Activated T-cell treated with anti-CD3 and anti-CD28 coated beads for 1 hour (primary cell): ENCODE measurements at places on chromosomes 7 and 10.

DNA sequence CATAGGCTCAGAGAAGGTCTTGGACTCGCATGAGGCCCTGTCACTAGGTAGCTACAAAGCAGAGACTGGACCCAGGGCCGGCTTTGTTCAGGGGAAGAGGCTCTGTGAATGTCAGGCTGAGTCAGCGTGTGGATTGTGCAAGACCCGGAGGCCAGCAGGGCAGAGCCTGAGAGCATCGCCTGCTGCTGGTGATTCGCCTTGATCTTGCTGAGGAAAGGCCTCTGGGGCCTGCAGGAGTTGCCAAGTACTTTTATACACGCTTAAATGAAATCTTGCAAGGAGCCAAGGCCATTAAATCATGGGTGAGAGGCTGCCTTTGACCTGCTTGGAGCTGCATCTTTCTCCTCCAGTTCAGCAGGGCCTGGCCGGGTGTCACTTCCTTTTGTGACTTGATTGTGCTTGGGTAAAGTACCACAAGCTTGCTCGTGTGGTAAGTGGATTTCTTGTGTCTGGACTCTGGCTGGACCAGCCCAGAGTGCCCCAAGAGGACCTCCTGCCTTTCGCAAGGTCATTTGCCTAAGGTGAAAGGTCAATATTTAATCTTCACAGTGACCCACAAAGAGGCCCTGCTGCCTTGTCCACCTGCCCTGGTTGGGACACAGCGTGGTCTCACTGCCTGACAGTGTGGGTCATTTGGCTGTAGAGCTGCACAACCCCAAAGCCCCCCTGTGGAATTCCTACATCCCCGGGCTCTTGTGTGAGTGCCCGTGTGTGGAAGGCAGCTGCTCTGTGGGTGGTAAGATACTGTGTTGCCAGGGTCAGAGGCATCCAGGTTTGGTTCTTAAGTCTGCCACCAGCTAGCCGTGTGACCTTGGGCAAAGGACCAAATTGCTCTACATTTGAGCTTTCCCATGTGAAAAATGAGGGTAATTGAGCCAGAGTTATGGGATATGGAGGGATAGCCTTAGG, 38.6 kb upstream of the SH2D4B start:
- DNase-seq, result peak; percentile 20

DNA sequence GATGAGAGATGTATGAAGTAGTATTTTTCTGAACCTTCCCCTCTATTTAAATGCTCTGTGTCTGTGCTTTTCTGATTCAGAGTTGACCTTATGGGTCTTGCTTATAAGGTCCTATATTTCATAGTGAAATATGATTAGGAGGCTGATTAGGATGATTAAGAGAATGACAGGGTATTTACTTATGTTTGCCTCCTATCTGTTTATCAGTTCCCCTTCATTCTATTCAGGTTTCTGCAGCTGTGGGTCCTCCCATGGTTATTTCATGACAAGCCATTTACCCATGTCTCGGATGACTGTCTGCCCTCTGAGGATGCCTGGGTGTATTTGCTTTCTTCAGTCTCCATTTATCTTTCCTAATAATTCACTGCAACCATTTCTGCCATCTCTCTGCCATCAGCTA, 16.9 kb downstream of the RPA3 start:
- no peak for DNase-seq

- no peak for DNase-seq
Observed at GRCh38 chr10:49222170-49222569, 34.0 kb upstream of the TMEM273 start.

DNA sequence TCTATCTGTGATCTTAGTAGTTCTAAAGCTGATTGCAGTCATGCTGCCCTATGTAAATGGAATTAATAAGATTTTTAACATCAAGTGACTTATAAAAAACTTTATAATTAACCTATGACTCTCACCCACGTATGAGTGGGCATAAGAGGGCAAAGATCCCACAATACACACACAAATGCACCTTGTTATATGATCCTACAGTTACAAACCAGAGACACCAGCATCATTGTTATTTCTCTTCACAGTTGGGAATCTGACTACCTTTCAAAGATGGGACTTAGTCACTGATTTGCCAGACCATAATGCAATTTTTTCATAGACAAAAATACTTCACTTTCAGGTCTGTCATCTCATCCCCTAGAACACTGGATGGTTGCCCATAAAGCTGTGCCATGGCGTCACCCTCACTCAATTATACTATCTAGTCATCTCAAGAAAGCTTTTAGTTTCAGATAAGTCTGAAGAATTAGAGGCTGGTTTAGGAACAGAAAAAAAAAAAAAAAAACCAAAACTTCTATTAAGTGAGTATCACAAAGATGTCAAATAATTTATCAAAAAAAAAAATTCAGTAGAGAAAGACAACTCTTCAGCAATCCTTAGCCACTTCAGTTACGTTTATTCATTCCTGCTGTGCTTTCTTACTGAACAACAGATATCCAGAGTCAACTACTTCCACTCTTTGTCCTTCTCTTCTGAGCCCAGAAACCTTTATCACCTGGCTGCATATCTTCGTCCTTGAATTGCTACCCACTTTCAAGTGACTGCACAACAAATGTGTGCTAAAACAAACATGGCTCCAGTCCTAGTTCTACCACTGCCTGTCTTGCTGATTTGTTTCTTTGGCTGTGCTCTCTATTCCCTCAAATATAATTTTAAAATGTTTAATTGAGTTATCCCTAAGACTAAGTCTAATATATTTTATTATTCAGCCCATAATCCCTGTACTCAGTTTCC, 175.0 kb upstream of the CHRM2 start:
- no peak for DNase-seq

DNA sequence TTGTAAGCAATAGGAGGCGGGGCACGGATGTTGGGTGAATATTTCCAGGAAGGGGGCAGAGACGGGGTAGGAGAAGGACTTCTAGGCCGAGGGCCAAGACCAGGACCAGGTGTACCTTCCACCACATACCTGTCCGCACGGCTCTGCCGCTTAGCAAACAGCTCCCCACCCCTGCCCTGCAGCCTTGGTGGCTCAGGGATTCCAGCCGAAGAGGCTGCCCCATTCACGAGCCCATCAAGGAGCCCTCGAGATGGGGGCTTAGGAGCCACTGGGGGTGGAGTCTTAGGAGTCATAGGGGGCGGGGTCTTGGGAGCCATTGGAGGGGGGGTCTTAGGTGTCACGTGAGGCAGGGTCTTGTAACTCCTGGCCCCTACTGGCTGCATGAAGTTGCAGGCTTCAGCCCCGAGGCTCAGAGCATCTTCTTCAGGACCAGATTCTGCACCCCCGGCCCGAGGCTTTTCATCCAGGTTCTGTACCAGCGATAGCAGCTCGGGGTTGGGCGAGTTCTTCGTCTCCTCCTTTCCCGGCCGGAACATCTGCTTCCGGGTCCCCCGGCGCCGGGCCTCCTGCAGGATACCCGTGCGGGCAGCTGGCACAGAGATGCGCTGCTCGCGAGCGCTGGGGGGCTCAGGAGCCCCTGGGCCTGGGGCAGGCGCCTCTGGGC, 6.1 kb upstream of the MYOZ1 start:
- DNase-seq, result no peak

DNA sequence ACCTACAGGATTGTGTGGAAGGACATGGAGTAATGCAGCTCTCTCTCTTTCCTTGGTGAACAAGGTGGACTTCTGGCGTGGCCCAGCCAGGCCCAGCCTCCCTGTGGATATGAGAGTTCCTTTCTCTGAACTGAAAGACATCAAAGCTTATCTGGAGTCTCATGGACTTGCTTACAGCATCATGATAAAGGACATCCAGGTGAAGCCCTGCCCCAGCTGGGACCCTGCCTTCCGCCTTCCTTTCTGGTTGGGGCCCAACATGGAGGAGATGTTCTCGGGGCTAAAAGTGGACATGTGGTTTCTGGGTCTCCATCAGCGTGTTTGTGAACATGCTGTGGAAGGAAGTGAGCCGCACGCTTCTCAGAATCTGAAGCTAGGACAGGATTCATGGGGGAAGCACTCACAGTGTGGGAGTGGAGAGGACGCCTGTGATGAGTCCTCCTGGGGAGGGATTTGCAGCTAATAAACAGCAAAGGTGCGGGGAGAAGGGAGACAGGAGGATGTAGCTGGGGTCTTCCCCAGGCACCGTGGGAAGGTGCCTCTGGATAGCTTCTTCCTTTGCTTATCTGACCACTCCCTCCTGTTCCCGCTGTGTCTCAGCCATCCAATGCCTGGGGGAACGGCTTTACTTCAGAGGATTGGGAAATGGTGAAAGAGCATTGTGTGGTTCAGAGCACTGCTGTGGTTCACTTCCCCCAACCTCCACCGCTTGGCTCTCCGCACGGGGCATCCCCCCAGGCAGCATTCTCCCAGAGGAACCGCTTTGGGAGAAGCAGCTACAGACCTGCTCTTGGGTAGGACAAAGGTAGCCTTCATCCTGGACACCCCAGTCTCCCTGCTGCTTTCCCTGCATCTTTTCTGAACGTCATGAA, 5.5 kb downstream of the CPA5 start:
- DNase-seq, result no peak
